Kidney tubule cell (primary cell): ENCODE measurements at places on chromosomes 16 and 17.

DNA sequence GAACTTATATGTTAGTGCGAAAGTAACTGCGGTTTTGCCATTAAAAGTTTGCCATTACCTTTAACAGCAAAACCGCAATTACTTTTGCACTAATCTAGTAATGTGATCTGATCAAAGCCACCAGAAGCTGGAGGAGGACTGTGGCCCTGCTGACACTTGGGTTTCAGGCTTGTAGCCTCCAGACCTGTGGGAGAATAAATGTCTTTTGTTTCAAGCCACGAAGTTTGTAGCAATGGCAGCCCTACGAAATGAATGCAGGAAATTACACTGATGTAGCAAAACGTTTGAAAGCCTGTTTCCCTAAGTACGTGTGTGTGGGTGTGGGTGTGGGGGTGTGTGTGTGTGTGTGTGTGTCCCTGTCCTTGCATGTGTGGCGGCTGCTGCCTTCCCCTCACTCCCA, 66.6 kb downstream of the WSB1 start:
- no peak for DNase-seq

DNA sequence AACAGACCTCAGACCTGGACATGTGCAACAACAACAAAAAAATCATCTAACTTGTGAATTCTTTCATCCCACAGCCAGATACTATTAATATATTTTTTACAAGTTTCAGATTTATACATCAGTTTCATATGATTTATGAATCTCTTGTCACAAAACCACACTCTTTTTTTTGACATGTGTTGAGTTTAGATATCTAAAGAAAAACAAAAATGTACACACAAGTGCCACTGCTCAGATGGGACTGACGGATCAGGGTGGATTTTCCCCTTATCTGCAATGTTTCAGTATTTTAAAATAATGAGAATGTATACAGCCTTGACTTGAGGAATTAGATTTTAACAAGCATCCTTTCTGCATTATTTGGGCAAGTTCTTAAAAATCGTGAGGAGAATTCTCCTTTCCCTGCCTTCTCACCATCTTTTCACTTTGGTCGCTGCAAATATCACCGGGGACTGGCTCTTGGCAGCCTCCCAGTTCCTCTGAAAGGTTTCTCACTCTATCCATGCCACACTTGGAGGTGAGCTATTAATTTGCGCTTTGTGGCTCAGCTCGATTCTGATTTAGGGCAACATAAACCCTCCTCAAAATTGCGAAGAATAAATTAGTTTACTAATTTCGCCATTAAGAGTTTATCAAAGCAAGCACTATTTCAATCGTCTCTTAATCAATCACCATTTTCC, 225.7 kb downstream of the XYLT1 start:
- no peak for DNase-seq

DNA sequence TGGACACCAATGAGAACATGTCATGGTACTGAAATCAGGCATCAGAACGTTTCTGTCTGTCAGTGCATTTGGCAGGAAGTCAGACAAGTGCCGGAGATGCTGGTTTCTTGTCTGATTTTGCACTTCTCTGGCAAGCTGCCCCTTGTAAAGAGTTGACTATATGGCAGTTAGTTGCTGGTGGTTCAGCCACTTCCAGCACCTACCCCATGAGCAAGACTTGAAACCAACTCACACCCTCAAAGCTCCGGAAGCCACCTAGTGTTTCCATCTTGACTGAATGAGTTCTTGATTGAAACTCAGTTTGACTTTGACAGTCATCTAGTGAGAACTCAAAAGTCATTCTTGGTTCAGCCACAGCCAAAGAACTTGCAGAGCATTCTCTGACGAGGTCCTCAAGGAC, 225.1 kb downstream of the SPECC1 start:
- DNase-seq, result no peak

- DNase-seq, result no peak
Measured at GRCh38 chr16:88020516-88020885, 69.3 kb downstream of the BANP start.

GRCh38 chr16:27920391-27920891, 143.1 kb downstream of the GSG1L start:
- DNase-seq, result peak; percentile 8

GRCh38 chr16:30787613-30788378, 791 bp upstream of the ZNF629 start:
- no peak for DNase-seq

DNA sequence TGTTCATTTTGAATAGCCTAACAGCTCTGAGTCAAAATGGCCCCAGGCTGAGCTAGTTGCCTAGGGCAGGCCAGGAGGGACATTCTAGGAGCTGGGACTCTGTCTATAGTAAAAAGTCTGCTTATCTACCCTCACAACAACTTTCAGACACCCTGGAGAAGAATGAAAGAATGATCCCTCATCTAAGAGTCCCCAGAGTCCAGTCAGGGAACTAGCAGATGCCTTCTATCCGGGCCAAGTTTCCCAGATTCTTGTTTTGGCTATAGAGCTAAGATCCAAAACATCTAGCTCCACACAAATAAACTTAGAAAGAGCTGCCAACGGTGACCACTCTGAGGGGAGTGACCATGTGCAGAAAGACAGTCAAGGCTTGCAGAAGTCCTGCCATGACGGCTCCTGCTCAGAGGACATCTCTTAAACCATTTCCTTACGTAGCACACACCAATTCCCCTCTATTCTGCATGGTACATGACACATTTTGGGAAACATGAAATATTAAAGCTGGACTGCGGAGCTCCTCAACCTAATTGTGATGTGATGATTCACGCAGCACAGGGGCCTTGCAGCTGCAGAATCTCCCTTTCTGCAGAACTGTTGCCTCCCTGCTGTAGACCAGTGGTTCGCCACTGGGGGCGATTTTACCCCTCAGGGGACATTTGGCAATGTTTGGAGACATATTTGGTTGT, 24.2 kb downstream of the FAM20A start:
- no peak for DNase-seq

- DNase-seq, result no peak
Measured at GRCh38 chr16:10136916-10137315, 45.3 kb downstream of the GRIN2A start.

- DNase-seq, result no peak
Measured at GRCh38 chr17:28142305-28142704, 99.8 kb downstream of the NLK start.

DNA sequence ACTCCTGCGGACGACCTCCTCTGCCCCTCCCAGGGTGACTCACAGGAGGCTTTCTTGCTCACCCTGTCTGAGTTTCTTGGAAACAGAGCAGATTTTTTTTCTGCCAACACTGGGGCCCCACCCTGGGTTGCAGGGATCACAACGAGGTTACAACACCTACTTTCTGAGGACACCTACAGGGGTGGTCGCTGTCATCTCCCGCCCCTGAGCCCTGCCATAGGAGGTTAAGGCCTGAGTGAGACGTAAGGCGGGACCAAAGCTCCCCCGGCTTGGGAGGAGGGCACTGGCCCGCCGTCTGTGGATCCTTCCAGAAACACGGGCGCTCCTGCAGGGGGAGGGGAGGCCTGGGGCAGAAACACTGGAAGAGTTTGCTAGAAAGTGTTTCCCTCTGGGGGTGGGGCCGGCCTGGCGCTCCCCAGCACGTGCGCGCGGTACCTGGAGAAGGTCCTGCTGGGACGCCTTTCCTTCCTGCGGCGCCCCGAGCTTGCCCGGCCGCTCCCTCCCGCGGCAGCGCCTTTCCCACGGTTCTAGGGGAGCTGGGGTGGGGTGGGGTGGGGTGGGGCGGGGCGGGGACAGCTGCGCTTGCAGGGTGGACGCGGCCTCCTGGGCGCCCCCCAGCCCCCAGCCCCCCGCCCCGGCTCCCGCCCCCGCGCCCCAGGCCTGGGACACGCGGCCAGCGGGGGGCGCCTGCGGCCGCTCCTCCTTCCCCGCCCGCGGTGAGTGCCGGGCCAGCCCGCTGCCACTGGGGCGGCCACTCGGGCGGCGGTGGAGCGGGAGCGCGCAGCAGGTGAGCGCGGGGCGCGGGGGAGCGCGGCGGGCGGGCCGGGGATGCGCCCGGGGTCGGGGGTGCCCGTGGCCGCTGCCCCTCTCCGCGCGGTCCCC, 20.7 kb upstream of the ADCY7 start:
- peak; percentile 66 for DNase-seq

DNA sequence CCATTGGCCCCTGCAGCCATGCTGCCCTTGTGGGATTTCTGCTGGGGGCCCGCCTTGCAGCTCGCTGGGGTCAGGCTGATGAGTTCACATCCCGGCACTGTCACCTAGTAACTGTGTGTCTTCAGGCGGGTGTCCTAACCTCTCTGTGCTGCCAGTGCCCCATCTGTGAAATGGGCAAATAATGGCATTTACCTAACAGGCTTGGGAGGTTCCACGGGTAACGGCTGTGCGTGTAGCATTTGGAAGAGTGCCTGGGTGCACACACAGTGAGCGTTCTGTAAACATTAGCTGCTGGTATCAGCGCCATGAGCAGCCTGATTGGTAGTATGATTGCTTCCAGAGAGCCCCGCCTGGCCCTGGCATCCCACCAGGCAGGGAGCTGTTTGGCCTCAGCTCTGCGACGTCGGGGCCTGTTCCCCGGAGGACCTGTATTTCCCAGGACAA, 167.3 kb upstream of the GSE1 start:
- DNase-seq, result no peak

GRCh38 chr17:54948380-54948779, 20.1 kb downstream of the COX11 start:
- peak; percentile 99 for DNase-seq

DNA sequence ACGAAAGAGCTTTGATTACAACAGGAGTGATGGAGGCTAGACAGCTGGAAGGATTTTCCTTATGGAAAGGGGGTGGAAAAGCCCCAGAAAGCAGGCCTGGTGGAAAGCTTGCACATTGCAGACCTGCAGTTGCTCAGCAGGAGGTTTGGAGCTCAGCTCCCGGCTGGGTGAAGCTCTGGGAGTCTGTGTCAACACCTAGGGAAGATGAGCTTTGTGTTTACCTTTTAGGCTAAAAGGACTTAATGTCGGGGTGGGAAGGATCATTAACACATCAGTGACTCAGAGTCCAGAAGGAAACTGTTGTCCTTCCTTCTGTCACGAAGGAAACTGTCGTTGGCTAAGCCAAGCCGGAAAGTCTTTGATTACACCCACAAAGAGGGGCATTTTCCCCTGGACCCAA, 48.2 kb downstream of the RAP1GAP2 start:
- peak; percentile 65 for DNase-seq

DNA sequence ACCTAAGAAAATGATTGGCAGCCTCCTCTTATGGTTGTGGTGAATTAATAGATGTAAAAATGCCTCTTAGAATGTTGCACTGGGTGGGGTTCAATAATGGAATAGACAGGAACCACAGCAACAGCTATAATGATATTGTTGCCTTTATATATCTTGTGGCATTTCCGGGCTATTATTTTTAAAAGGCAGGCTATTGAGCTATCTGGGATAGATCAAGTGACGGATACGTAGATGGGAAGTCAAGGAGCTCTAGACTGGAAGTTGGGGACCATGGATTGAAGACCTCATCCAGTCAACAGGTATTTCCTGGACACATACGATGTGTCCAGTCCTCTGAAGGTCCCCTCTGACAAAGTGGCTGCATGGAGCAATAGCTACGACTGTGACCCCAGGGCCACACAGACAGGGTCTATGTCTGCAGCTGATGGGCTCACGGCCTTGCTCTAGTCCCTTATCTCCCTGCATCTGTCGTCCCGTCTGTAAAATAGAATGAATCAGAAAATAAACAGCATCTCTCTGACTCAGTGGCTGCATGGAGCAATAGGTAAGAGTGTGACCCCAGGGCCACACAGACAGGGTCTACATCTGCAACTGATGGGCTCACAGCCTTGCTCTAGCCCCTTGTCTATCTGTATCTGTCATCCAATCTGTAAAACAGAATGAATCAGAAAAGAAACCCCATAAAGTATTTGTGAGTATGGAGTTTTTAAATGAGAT, 117.7 kb upstream of the FOXF1 start:
- no peak for DNase-seq

GRCh38 chr16:87098976-87099720, 218.0 kb downstream of the C16orf95 start:
- no peak for DNase-seq

- no peak for DNase-seq
Measured at GRCh38 chr17:55368706-55369105, 52.9 kb downstream of the MMD start.

DNA sequence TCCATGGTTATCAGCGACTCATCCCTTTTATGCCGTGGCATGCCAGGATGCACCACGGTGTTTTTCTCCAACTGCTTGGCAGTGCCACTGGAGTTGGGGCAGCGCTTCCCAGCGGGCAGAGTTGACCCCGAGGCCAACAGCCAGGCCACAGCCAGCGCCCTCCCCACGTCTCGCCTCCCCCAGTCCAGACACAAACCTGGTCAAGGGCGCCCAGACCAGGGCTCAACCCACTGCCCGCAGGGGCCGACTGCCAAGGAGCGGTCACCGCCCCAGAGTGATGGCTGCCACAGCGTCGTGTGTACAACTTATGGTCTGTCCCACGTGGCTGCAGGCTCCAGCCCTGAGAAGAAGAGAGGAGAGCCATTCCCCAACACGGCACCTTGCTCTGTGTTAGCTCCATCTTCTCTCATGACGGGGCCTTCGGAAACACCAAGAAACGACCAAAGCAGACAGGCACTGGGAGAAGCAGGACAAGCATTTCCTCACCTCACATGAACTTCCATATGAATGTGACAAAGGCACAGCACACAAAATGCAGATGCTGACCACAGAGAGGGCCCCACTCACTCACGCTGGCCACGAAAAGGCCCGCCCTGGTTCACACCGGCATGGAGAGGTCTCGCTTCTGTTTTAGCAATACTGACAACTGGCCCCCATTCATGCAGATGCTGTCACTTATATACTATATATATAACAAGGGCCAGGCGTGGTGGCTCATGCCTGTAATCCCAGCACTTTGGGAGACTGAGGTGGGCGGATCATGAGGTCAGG, 27.0 kb downstream of the AXIN1 start:
- DNase-seq, result no peak

DNA sequence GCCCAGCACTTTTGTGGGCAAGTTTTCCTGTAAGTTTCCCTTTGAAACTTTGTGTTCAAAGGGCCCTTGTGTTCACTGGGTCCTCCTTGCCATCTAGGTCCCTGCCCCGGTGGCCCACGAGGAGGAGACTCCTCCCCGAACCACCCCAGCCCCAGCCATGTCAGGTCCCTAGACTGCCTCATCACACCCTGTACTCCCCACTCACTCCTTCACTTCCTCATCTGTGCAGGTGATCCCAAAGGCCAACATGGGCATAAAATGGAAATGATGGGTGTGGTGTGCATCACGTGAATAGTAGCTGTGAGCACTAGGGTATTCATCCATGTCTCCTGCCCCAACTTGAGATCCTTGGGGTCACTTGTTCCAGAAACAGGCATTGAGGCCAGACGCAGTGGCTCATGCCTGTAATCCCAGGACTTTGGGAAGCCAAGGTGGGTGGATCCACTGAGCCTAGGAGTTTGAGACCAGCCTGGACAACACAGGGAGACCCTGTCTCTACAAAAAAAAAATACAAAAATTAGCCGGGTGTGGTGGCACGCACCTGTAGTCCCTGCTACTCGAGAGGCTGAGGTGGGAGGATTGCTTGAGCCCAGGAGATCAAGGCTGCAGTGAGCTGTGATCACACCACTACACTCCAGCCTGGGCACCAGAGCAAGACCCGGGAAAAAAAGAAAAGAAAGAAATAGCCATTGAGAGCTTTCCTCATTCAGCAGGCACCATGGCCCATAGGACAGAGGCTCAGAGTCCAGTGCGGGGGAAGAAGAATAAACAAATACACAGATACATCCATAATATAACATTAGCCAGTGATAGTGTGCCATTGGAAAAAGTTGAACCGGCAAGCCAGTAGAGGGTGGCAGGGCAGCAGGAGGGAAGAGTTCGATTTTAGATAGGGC, 74.5 kb downstream of the KATNIP start:
- peak; percentile 15 for DNase-seq
